Left lung (tissue), 14 donors: ENCODE measurements at places on chromosomes 11 and 22.

DNA sequence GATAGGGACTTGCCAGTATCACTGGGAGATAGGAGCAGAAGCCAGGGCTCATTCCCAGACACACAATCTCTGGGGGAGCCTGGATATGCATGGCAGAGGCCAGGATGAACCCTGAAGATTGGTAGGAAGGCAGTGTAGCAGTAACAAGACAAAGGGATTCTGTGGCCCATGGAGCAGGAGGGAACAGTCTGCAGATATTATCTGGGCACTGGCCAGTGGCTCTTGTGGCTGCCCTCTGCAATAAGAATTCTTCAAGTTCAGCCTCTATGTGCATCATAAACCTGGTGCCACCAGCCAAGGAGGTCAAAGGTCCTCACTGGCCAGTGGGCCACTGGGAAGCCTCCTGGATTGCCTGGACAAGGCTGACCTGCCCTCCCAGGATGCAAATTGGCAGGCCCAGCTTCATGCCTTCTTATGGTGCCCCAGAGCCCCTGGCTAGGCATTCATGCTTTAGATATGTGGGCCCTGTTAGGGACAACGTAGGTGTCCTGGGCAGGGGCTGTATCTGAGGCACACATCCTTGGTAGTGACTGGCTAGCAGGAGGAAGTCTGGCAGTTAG is 29.2 kb downstream of the KCNQ1OT1 start:
- DNase-seq, result no peak

- DNase-seq, result no peak
Observed at GRCh38 chr11:85582111-85582510, 45.0 kb downstream of the DLG2 start.

GRCh38 chr11:104098555-104098954 is 62.1 kb downstream of the DDI1 start:
- no peak for DNase-seq

GRCh38 chr22:30821863-30822215 is 127.2 kb downstream of the OSBP2 start:
- no peak for DNase-seq
